ENCODE measurements at places on chromosomes 13 and 19.
A peak's percentile ranks its signal among the peaks of the same experiment; 100 is the strongest.

DNA sequence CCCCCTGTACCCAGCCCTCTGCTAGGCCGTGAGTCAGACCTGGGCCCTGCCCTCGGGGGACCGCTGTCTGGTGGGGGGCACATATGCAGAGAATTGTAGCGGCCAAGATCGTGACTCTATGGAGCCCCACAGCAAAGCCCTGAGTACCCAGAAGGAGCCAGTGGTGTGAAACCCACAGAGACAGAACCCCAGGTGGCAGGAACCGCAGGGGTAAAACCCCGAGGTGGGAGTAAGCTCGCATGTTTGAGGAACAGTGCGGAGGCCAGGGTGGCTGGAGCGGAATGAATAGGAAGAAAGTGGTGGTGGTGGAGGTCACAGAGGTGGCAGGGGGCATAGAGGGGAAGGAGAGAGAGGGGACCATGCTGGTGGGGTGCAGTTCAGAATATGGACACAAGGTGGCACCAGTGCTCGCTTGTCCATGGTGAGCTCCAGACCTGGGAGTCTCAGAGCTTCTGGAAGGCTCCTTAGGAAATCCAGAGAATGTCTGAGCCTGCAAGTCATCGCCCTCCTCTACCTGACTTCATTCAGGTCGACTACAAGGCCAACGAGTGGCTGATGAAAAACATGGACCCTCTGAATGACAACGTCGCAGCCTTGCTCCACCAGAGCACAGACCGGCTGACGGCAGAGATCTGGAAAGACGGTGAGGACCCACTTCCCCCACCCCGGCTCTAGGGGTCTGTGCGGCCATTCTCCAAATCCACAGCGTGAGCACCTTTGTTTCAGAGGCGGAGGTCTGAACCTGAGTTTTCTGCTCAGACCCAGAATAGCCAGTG is 48.9 kb downstream of the MYH14 start:
- DNase-seq, result no peak

- DNase-seq, result no peak
These were observed 32.7 kb upstream of the GPR183 start for GRCh38 chr13:99339736-99340397.

- DNase-seq, result no peak
These were observed 1.1 kb downstream of the WTIP start for GRCh38 chr19:34482380-34483250.

GRCh38 chr13:28505543-28506135 is 10.7 kb upstream of the FLT1 start:
- DNase-seq, result no peak

GRCh38 chr19:46241626-46242025 is 12.1 kb downstream of the IGFL1 start:
- no peak for DNase-seq

DNA sequence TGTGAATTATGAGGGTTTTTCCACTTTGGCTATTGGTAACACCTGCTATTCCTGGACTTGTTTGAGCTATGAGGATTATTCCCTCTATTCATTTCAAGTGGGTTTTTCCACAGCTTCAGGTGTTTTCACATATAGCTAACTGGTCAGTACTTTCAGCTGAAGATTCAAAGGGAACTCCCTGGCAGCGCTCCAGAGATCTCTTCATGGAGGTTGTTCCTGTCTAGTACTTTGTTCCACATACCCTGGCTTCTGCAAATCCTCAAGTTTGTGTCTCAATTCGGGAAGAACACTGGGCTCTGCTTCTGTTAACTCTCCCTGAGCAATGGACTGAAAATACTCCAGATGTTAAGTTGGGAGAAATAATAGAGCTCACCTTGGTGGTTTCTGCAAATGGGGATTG is 5.6 kb upstream of the ZNF607 start:
- DNase-seq, result no peak

- DNase-seq, result peak; percentile 67
These were observed 2.5 kb upstream of the ZNF121 start for GRCh38 chr19:9586764-9587163.

- no peak for DNase-seq
These were observed 224.7 kb downstream of the ZIC5 start for GRCh38 chr13:99746637-99747402.

DNA sequence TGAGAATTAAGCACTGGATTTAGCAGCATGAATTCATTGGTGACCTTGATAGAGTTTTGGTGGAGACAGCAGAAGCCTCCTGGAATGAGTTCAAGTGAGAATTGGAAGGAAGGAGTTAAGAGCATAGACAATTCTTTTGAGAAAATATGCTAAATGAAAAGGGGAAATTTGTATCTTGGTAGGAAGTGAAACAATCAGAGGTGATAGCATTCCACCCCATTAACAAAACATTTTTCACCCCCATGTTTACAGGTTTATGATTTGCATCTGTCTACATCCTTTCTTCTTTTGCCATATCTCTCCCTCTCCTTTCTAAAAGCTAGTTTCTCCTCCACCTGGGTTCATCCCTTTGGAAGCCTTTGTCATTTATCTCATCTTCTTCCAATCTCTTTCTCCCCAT is 27.5 kb downstream of the LNX2 start:
- no peak for DNase-seq

- no peak for DNase-seq
These were observed 182.5 kb upstream of the OBI1 start for GRCh38 chr13:78841358-78841963.

DNA sequence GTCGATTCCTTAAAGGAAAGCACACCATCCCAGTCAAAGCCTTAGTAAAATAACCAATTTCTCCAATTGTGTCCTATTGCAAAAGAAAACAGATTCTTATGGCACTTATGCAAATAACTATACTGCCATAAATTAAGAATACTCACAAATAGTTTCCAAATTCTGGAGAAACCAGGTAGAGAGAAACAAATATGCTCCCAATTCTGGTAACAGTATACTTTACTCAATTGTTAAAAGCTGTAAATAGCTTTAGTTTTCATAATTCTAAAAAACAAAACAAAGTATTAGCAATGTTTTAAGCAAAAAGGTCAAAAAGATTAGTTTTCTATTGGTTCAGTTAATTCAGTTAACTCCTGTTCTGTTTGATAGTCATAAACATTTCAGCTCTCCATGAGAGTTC is 18.2 kb upstream of the UBAC2 start:
- no peak for DNase-seq

DNA sequence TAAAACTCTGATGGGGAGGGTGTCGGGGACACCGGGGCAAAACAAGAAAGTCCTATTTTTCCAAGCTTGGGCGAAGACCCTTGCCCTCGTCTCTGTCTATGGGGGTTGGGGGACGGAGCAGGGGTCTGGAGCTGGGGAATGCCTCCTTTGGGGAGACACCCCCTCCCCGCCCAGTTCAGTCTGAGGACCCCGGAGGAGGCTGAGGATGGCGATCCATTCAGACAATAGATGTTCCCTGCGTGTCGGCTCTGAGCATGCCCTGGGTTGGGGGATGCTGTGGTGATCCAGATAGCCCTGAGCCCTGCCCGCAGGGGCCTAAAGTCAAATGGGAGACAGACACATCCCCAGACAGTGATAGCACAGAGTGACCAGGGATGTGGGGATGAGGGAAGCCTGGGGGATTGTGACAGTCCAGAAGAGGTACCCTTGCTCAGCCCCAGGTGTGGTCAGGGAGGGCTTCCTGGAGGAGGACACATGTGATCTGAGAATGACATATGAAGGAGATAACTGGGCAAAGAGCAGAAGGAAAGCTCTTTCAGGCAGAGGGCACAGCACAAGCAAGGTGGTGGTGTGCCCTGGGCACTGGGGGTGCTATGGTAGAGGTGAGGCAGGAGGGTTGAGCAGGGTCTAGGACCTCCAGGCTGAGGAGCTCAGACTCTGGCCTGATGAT is 9.1 kb downstream of the LRFN3 start:
- no peak for DNase-seq

GRCh38 chr13:24709186-24709913 is 29.1 kb downstream of the ATP12A start:
- DNase-seq, result peak; percentile 17

All from stimulated activated CD4-positive, alpha-beta T cell treated with anti-CD3 and anti-CD28 coated beads, TNF-alpha, amount 100 ng/mL, for 24 hours (primary cell).